Activated gamma-delta T cell treated with anti-CD3 and anti-CD28 coated beads, Interleukin-2, amount 50 U/mL, for 16 hours (primary cell): ENCODE measurements at places on chromosomes 2 and 18.

DNA sequence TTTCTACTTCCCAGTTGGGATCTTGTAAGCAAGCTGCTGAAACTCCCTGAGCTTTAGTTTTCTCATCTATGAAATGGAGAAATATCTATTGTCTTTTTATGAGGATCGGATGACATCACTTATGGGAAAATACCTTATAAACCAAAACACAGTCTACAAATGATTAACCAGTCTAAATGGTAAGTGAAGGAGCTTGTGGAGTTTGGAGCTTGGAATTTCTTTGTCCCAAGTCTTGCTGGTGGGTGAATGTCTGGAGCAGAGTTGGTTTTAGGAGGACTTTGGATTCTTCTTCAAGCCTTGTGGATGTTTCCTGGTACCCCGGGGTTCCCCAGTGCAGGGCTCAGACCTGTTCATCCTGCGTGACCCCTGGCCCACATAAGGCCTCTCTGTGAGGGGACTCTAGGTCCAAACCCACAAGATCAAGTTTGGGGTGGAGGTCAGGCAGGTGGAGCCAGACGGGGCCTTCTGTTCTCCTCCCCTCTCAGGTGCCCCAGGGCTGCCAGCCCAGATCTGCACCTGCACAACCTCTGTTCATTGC lies 43.2 kb downstream of the FOSL2 start:
- DNase-seq: no peak

GRCh38 chr2:121855510-121855909 lies 100.1 kb downstream of the TSN start:
- no peak for DNase-seq

- no peak for DNase-seq
These were observed 65.7 kb upstream of the DARS1 start for GRCh38 chr2:136051001-136051724.

GRCh38 chr2:185785851-185786473 lies 47.4 kb downstream of the FSIP2 start:
- DNase-seq: no peak

- DNase-seq: no peak
These were observed 94.5 kb upstream of the LYPD6 start for GRCh38 chr2:149235816-149236375.

GRCh38 chr18:61946449-61946848 lies 53.6 kb upstream of the RNF152 start:
- DNase-seq: no peak

GRCh38 chr18:6605115-6605869 lies 124.2 kb upstream of the ARHGAP28 start:
- DNase-seq: no peak

GRCh38 chr2:30664761-30665358 lies 142.4 kb downstream of the CAPN13 start:
- DNase-seq: no peak

DNA sequence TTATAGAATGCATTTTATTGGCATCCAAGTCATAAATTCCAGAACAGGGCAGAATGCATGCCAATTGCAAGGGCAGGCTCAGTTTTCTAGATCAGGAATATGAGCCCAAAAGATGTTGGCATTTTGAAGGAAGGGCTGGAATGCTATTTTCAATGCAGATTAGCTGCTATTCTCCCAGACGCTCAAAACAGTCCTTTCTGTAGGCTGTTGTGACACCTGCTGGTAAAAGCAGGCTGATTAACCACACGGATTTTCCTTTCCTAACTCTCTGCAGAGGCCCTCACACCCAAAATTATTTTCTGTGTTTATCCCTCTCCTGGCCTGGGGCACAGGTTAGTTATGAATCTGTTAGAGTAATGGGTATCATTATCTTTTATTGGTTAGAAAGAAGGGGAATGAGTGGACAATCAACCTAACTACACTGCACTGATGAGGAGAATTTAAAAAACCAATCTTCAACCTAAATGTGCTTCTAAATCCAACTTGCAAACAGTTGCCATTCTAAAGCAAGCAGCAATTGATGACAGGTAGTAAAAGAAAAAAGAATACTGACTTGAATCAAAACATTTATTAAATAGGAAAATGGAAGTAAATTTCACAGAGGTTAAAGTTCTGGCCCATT lies 94.0 kb downstream of the PLA2R1 start:
- DNase-seq: no peak

- no peak for DNase-seq
These were observed 57.3 kb upstream of the EML6 start for GRCh38 chr2:54666131-54666633.

- no peak for DNase-seq
These were observed 20.6 kb upstream of the ANKRD53 start for GRCh38 chr2:70957798-70958197.

GRCh38 chr2:42890791-42891355 lies 98.5 kb upstream of the HAAO start:
- no peak for DNase-seq

- DNase-seq: no peak
These were observed 7.3 kb upstream of the CENPA start for GRCh38 chr2:26778507-26778906.

DNA sequence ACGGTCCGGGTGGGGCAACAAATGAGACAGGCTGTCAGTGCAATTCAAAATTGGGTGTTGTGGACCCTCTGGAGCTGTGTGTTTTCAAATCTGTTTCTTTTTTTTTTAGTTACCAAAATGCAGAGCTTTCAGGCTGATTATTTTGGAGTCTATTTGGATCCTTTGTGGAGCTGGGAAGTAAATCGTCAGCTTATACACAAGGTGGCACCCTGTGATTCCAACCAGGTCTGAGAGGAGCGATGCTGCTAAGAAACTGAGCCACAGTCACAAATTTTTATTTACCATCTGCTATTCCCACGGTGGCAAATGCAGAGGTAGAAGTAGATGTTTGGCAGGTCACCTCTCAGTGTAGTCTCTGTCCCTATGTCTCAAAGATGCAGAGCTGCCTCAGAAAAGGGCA lies 3.8 kb upstream of the EPC2 start:
- DNase-seq: no peak

- no peak for DNase-seq
These were observed 5.7 kb downstream of the CALCRL start for GRCh38 chr2:187442378-187442777.

DNA sequence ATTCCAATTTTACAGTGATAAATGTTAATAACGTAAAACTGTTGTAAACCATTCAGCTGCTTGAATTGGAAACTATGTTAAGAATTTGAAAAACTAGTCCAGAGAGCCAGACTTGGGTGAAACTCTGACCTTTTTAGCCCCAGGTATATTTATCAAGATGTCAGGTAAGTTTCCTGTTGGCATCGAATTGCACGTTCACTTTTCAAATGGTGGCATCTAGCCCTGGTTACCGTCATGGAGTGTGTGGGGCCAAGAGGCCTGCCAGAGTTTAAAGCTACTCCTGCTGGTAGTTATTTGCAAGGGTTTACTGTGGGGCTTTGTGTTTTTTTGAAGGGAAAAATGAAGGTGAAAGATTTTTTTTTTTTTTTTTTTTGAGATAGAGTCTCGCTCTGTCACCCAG lies 109.9 kb downstream of the WDSUB1 start:
- no peak for DNase-seq

- DNase-seq: no peak
These were observed 33.6 kb downstream of the RASGRP3 start for GRCh38 chr2:33509908-33510585.

DNA sequence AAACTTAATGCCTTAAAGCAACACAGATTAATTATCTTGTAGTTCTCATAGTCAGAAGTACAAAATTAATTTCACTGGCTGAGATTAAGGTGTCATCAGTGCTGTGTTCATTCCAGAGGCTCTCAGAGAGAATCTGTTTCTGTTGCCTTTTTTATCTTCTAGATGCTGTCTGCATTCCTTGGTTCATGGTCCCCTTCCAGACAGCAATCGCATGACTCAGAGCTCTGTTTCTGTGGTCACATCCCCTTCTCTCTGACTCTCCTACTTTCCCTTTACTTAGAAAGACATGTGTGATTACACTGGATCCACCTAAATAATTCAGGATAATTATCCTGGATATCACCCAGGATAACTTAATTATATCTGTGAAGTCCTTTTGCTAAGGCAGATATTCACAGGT lies 148.6 kb downstream of the MAIP1 start:
- DNase-seq: no peak

GRCh38 chr2:37911296-37911873 lies 13.7 kb upstream of the RMDN2 start:
- DNase-seq: no peak

- DNase-seq: no peak
These were observed 25.1 kb downstream of the CDK15 start for GRCh38 chr2:201831469-201831868.

DNA sequence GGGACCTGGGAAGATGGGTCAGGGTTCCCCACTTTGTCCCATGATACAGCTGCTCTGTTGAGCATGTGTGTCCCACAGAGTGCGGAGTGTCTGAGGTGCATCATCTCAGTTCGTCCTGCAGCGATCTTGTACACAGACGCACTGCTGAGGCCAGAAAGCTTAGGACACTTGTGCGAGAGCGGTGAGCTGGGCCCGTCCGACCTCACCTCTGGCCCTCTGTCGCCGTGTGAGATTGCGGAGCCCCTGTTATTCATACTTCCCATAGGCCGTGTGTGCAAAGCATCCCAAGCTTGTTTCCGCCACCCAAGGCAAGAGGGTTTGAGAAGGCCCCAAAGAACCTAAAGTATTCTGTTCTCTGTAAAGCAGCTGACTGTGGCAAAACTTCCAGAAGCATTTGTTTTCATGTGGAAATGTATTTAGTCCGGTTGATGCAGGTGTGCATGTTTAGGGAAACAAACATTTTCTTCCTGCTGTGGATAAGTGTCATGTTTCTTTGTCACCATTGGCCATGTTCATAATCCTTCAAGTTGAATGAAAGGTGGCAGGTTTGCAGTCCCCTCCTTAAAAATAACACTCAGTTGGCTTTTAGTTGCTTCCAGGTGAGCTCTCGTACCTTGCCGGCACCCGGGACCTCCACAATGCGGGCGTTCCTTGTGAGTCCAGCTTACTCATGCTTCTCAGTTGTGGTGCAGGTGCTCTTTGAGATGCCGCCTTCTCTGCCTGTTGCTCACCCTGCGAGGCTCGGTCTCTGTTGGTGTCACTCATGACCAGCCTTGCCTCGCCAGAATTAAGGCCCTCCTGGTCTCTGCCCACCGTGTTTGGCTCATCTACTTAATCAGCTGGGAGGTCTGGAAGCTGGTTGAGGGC lies 5.3 kb downstream of the AGAP1 start:
- no peak for DNase-seq

DNA sequence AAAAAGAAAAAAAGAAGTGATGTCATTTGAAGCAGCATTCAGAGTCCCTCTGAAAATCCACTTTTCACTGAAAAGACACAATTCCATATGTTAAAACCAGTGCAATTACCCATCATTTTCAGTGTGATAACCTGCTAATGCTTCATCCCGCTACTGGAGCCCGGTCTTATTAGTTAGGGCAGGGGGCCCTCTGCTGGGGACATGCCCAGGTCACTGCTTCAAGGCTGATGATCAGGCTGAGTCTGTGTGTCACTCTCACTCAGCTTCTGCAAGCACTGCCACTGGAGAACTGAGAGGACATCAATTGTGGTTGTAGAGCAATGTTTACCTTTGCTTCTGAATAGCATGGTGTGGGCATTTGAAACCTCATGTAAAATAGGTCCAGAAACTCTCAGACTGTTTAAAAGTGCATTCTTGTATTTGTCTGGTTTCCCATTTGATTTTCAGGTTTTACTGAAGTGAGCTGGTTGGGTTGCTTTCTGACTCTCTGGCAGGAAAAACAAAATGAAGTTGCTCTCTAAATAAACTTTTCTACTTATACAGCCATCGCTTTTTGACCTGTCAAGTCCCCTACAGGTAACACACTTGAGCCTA lies 49.2 kb upstream of the NXPH2 start:
- no peak for DNase-seq

GRCh38 chr2:149719695-149720094 lies 132.1 kb upstream of the MMADHC start:
- DNase-seq: no peak

DNA sequence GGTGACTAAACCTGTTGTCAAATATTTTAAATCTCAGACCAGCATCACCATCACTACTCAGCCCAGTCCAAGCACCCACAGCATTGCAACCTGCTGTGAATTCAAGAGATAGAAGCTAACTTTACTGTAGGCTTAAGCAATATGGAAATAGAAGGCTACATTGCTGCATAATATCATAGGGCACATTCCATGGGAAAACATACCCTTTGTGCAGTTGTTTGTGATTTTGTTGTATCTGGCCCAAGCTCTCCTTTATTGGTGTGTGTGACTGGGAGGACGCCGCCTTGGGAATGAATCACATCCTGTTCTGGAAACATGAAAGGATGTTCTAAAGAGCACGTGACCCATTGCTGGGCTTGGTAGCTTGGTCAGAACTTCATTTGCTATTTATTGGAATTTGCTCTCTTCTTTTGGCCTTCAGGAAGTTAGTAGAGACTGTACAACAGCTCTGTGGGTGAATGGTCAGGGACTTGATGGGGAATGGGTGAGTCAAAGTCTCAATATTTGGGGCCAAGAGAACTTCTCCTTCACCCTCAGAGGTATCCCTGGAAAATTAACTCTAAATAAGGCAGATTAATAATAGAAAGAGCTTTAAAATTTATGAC lies 106.8 kb upstream of the SERPINE2 start:
- DNase-seq: no peak

DNA sequence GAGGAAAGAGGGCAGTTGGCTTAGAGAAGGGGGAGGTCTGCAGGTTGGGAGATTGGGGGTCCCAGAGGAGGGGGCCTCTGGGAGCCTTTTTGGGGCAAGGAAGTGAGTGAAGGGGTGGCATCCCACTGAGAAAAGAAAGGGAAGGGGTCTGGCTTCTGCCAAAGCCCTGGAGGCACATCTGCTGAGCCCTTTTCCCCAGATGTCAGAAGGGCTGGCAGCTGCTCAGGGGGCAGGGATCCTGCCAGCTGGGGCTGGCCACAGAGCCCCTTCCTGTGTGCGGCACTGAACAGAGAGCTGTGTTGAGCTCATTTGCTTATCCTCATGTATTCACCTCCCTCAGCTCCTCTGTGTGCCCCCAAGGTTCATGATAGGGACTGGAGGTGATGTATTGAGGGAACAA lies 54.5 kb downstream of the APOB start:
- no peak for DNase-seq

DNA sequence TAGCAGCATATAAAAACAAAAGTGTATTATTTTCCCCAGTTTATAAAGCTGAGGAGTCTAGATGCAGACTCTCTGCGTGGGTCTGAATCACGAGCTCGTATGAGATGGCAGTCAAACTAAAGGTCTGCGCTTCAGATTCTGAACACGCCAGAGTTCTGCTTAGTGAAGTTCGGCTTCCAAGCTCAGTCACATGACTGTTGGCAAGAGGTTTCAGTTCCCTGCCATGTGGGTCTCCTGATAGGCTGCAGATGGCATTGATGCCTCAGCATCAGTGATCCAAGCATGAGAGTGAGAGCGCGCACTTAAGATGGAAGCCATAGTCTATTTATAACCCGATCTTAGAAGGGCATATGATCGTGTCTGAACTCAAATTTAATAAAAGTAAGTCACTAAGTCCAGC lies 242.8 kb upstream of the DOK6 start:
- no peak for DNase-seq

DNA sequence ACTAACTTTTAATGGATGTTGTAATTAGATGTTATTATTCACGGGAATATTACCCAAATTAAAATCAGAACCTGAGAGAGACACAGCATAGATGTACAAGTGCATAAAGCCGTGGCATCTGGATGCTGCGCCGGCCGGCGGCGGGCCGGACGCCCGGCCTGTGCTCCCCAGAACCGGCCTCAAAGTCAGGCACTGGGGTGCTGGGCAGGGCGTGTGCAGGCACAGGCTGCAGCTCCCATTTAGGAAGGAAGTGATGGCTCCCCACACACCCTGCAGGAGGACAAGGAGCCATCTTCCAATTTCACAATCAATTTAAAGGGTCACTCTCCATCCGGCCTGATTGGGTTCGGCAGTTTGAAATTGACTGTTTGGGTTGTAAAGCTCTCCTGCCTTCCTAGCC lies 367.7 kb upstream of the SALL3 start:
- no peak for DNase-seq

GRCh38 chr2:104047516-104047915 lies 806.4 kb upstream of the POU3F3 start:
- no peak for DNase-seq
